Naive thymus-derived CD8-positive, alpha-beta T cell (primary cell): ENCODE measurements at places on chromosomes 13 and 19. TPM values are rescaled to one million over a fixed set of nuclear protein-coding genes. Genes with fewer than 3 reads are reported as not detected.
A peak's percentile ranks its signal among the peaks of the same experiment; 100 is the strongest.

- no peaks in the 10 kb centered on the region for H3K4me1 ChIP-seq
- H3K27me3 ChIP-seq: peaks cover 11% of the 10 kb centered on the region
- no peak for DNase-seq
- H3K4me3 ChIP-seq: no peak overlapping the region
- no peak overlapping the region for H3K27ac ChIP-seq
- no peaks in the 10 kb centered on the region for H3K36me3 ChIP-seq
Measured at GRCh38 chr13:75961911-75962310, 325.8 kb downstream of the LMO7 start.

GRCh38 chr19:16594131-16594586 lies 21.9 kb upstream of the SLC35E1 start:
- peaks cover 63% of the 10 kb centered on the region for H3K4me1 ChIP-seq
- H3K36me3 ChIP-seq: no peaks in the 10 kb centered on the region
- DNase-seq: no peak

- H3K27ac ChIP-seq: no peak overlapping the region
- no peaks in the 10 kb centered on the region for H3K4me1 ChIP-seq
- no peak overlapping the region for H3K4me3 ChIP-seq
- no peaks in the 10 kb centered on the region for H3K27me3 ChIP-seq
- DNase-seq: no peak
- H3K36me3 ChIP-seq: no peaks in the 10 kb centered on the region
Measured at GRCh38 chr19:32630338-32630737, 44.6 kb downstream of the ANKRD27 start.

GRCh38 chr13:30108216-30108912 lies 199.0 kb downstream of the KATNAL1 start:
- no peak overlapping the region for H3K27ac ChIP-seq
- no peaks in the 10 kb centered on the region for H3K36me3 ChIP-seq
- H3K4me3 ChIP-seq: no peak overlapping the region
- H3K27me3 ChIP-seq: no peaks in the 10 kb centered on the region

DNA sequence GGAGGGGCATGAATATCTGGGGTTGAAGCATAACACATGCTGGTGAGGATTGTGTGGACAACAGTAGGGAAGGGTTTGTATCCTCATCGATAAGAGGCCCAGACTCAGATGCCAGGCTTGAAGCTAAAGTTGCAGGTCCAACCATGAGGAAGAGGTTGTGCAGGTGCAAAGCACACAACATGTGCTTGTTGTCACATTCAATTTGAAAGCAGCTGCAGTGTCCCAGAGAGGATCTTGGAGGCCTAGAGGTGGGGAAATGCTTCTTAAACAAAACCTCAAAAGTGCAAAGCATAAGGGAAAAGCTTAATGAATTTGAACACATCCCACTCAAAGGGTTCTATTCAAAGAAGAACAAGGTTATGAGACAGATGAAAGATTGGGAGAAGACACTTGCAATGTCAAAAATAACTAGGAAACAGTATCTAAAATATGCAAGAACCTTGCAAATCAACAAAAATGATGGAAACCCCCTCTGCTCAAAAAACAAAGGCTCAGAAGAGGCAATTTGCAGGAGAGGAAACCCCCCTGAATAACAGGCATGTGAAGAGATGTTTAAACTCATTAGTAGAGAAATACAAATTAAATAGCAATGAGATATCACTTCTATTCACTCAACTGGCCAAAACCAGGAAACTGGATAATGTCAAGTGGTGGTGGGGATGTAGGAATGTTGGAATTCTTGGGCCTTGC lies 187.1 kb downstream of the KATNAL1 start:
- no peak for DNase-seq
- H3K4me1 ChIP-seq: peaks cover 39% of the 10 kb centered on the region
- H3K27me3 ChIP-seq: no peaks in the 10 kb centered on the region
- peak overlapping the region; percentile 34 for H3K4me3 ChIP-seq
- peak overlapping the region; percentile 42 for H3K27ac ChIP-seq

- no peak for DNase-seq
- H3K36me3 ChIP-seq: no peaks in the 10 kb centered on the region
- H3K27me3 ChIP-seq: peaks cover 3% of the 10 kb centered on the region
- H3K4me1 ChIP-seq: no peaks in the 10 kb centered on the region
Measured at GRCh38 chr19:29934781-29935180, 7.3 kb upstream of the URI1 start.

DNA sequence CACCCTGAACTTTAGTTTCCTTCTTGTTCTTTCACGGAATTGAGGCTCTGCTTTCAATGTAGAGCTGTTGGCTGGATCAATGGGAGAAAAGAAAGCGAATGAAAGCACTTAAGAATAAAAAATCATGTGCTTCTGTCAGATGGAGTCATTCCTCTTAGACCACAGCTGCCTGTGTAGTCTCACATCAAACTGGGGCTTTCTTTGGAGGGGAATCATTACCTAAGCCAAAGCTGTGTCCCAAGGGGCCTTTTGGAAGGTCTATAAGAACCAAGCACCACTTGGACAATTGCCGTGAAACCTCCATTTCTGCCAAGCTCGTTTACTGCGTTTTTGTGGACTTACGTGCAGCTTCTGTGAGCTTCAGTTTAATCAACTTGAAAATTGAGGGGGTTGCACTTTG lies 44.2 kb upstream of the RNF113B start:
- no peak overlapping the region for H3K27ac ChIP-seq
- H3K36me3 ChIP-seq: no peaks in the 10 kb centered on the region
- H3K4me1 ChIP-seq: no peaks in the 10 kb centered on the region
- no peak for DNase-seq
- no peak overlapping the region for H3K4me3 ChIP-seq

DNA sequence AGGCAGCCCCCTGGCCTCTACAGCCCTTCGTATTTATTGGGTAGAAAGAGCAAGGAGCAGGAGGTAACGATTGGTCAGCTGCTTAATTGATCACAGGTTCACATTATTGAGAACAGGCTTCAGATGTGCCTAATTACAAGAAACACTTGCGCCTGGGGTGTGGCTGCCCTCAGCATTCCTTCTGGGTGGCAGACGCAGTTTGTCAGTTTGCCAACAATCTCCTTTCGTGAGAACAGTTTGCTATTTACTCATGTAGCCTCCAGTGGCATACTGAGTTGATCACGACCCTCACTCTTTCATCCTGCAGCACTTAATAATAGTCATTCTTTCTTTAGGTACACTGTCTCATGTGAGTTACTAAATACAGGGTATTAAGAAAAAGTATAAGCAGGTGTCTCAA lies 985.6 kb downstream of the SLITRK5 start:
- H3K36me3 ChIP-seq: peaks cover 3% of the 10 kb centered on the region
- H3K4me1 ChIP-seq: peaks cover 1% of the 10 kb centered on the region
- no peak overlapping the region for H3K4me3 ChIP-seq
- H3K27me3 ChIP-seq: no peaks in the 10 kb centered on the region
- DNase-seq: no peak
- no peak overlapping the region for H3K27ac ChIP-seq

DNA sequence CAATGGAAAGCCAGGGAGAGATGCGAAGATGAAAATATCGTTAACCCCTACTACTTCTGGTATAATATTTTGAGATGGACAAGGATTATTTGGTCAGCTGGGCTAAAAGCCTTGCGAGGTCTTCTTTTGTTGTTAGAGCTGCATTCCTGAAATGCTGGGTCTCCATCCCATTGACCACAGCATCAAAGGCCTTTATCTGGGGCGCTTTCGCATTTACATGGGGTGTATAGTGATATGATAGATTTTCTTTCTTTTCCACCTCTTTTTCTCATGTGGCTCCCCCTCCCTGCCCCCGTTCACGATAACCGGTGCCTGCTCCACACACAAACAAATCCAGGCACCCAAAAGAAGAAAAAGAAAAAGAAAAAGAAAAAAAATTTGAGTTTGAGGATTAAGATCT lies 77.5 kb downstream of the ZNF536 start:
- no peaks in the 10 kb centered on the region for H3K36me3 ChIP-seq
- no peak for DNase-seq
- no peak overlapping the region for H3K4me3 ChIP-seq
- peaks cover 6% of the 10 kb centered on the region for H3K4me1 ChIP-seq

- no peaks in the 10 kb centered on the region for H3K4me1 ChIP-seq
- H3K36me3 ChIP-seq: no peaks in the 10 kb centered on the region
- H3K27ac ChIP-seq: no peak overlapping the region
Measured at GRCh38 chr13:102940143-102940542, 94.3 kb downstream of the ERCC5 start.

GRCh38 chr13:78659732-78660494 lies 958 bp upstream of the OBI1 start:
- peak overlapping the region; percentile 99 for H3K27ac ChIP-seq
- H3K4me3 ChIP-seq: peak overlapping the region; percentile 99
- H3K4me1 ChIP-seq: peaks cover 28% of the 10 kb centered on the region
- no peaks in the 10 kb centered on the region for H3K27me3 ChIP-seq

DNA sequence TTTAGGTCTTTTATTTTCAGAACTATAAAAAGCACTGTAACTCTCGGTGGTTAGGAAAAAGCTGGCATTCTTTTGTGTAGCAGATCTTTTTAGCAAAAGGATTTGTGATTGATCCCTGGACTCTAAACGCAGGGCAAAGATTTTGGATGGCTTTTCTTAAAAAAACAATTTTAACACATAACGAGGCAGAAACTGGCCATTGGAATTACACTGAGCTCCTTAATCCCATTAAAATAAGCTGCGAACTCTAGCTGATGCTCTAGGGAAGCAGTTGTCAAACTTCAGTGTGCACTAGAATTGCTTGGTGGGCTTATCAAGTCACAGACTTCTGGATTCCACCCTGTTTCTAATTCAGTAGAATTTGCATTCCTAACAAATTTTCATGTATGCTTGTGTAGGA lies 33.8 kb upstream of the NDFIP2 start:
- H3K4me1 ChIP-seq: peaks cover 41% of the 10 kb centered on the region
- H3K36me3 ChIP-seq: no peaks in the 10 kb centered on the region
- H3K4me3 ChIP-seq: no peak overlapping the region
- DNase-seq: no peak

- H3K4me3 ChIP-seq: no peak overlapping the region
- H3K4me1 ChIP-seq: no peaks in the 10 kb centered on the region
- H3K27ac ChIP-seq: no peak overlapping the region
Measured at GRCh38 chr13:46698910-46699460, 98.0 kb downstream of the ESD start.

- H3K27ac ChIP-seq: no peak overlapping the region
- DNase-seq: no peak
Measured at GRCh38 chr19:56348289-56348877, 33.7 kb upstream of the ZSCAN5A start.

DNA sequence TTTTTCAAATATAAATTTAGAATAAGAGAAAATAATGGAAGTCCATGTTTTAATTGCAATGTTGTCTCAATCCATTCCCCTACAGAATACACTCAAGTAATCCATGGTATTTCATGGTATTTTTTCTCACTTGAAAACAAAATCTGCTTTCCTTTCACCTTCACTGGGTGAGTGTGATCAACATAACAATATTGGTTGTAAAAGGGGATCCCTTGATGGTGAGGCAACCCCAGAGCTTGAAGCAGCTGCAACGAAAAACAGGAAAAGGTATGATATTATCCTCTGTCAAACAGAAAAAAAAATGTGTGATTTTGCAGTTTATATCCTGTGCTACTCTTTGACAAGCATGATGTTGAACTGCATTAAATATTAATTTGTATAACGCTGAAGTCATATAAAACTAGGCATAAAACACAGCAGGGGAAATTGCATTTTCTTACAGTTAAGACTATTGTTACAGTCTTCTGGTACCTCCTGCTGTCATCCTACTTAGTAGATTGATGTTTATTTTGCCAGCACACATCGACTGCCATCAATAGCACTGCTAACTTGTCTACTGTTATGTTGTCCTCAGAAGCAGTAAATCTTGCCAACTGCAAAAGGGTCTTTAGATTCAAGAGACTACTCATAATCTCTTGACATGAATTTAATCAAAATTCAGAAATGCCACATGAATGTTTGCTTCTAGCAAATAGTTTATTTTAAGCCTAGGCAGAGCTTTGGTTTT lies 373.1 kb upstream of the MIR17HG start:
- no peak for DNase-seq
- H3K36me3 ChIP-seq: no peaks in the 10 kb centered on the region
- no peak overlapping the region for H3K27ac ChIP-seq
- H3K4me3 ChIP-seq: no peak overlapping the region

GRCh38 chr19:9132422-9132821 lies 5.7 kb upstream of the OR7G3 start:
- H3K4me3 ChIP-seq: no peak overlapping the region
- no peak overlapping the region for H3K27ac ChIP-seq
- H3K4me1 ChIP-seq: peaks cover under 1% of the 10 kb centered on the region
- DNase-seq: no peak

DNA sequence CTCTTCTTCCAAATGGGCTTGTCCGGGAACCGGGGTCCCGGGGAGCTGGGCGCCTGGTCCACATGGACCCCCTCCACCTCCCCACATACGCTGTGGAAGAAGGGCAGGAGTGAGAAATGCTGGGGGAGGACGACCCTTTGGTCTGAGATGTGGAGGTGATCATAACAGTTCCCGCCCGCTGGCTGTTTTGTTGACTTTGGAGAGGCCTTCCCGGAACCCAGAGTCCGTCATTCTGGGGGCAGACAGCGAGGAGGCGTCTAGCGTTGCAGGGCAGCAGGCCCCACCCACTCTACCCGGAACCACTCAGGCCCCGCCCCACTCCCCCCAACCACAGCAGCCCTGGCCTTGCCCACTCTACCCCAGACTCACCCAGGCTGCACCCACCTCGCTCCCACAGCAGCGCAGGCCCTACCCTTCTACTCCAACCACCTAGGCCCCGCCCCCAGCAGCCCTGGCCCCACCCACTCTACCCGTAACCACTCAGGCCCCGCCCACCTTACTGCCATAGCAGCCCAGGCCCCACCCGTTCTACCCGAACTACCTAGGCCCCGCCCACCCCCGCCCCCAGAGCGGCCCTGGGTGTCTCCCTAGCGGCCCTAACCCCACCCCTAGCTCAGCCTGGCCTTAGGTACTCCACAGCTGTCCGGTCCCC lies 7.1 kb downstream of the GPR108 start:
- H3K4me1 ChIP-seq: peaks cover 19% of the 10 kb centered on the region
- H3K27ac ChIP-seq: no peak overlapping the region
- DNase-seq: no peak
- H3K36me3 ChIP-seq: peaks cover 16% of the 10 kb centered on the region
- H3K27me3 ChIP-seq: no peaks in the 10 kb centered on the region
- no peak overlapping the region for H3K4me3 ChIP-seq

SRRM5 gene
- total RNA-seq: 1.4 TPM

PPM1N gene
- total RNA-seq: 15.6 TPM

C5AR2 gene
- 0.30 TPM for total RNA-seq

PTPRH gene
- not detected for total RNA-seq

CEACAM1 gene
- total RNA-seq: 1.3 TPM

CBY2 gene
- not detected for total RNA-seq

LILRA1 gene
- not detected for total RNA-seq

ZNF253 gene
- 37.5 TPM for total RNA-seq

LILRA5 gene
- not detected for total RNA-seq

TGFBR3L gene
- total RNA-seq: 0.41 TPM

CD177 gene
- not detected for total RNA-seq

USHBP1 gene
- total RNA-seq: not detected
